ENCODE measurements at places on chromosomes 7 and 10.

- no peak for DNase-seq
Observed at GRCh38 chr7:36208997-36209813, 56.2 kb downstream of the EEPD1 start.

GRCh38 chr10:108452533-108452932, 1288.0 kb upstream of the SORCS1 start:
- no peak for DNase-seq

GRCh38 chr10:45627412-45628048, 45.0 kb downstream of the ZFAND4 start:
- no peak for DNase-seq

DNA sequence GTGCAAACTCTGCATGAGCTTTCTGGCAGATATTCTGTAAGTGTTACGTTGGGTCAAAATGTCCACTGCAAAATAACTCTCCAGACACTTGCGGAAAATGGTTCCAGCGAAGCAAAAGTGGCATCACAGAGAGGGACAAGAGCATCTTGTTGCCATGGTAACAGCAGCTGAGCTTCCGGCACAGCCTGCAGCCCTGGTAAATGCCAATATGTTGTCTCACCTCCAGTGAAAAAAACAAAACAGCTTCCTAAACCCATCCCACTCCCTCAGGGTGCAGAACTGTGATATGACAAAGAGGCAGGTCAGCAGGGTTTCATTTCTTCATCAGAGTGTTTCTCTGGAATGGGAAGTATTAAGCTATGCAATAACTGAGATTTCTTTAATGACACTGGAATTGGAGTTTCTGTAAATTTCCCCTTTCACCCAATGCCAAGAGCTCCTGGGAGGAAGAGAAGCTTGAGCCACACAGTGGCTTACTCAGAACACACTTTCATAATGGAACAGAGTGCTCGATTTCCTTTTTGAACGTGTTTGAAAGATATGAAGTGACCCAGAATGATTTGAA, 65.6 kb downstream of the FOXI2 start:
- no peak for DNase-seq

Measured in effector CD4-positive, alpha-beta T cell (primary cell).